ENCODE measurements at places on chromosomes 5 and 9.

GRCh38 chr9:83957248-83957513, 22.8 kb downstream of the HNRNPK start:
- no peak for DNase-seq

DNA sequence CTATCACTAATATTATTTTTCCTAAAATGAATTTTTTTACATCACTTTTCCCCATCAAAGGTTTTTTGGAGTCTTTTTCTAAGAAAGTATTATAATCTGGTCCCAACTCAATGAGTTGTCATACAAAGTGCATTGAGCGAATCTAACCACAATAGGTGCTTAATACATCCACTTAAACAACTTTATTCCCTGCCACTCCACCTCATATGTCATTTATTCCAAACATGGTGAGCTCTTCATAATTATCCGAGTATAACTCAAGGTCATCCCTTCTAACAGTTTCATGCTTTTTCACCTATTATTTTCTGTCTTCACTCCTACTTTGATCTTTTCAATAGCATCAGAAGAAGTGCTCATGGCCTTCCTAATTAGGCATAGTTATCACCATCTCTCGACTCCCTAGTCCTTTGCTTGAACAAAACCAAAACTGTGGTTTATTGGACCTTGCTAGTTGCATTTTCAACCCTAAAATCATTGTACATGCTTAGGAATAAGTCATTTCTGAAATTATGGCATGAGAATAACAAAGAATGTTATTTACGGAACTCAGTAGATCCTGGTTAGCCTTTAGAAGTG, 754.7 kb upstream of the CTNND2 start:
- no peak for DNase-seq

DNA sequence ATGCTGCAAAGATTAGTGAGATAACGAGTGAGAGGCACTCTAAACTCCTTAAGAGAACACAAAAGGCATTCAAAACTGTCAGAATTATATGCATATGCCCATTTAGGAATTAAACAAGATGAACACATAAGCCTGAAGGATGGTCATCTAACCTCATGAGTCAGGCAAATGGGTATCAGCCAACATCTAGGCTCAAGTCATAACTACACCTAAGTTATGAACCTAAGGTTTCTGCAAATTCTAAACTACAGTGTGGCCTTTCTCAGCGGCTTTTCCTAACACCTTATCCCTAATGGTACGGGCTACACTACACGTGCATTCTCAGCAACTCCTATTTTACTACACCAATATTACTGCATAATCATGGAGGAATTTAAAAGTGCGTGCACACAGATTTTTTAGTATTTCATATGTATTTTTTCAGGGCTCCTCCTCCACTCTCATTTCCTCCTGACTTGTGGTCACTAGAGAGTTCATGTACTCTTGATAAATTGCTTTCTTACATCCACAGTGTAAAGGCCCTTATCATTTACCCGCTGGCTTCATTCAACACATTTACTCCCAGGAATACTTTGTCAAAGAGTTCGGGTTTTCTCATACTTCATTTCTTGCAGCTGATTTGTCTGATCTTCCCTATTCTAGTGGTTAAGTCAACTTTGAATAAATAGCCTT, 316.5 kb downstream of the BNC2 start:
- DNase-seq: no peak

DNA sequence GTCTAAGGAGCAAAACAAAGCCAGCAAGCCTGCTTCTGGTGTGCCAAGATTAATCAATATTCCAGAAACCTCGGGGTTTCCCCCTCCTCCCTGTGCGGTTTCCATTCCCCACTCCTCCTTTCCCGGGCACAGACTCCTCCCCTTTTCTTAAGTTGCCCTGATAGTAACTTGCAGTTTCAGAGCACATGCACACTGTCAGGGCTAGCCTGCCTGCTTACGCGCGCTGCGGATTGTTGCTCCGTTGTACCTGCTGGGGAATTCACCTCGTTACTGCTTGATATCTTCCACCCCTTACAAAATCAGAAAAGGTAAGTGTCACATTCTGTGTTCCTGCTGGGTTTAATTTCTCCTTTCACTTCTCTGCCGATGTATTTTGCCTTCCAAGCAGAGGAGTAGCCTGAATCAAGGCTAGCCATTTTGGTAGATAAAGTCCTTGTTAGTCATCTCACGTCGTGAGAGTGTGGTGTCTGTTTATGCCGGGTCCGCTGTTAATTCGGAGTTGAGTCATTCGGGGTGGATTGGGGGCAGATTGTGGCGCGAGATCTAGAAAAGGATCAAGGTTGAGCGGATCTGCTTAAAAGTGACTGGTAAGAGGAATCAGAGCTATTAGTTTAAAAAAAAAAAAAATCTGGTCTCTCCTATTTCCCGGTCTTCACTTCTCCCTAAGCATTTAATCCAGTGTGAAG, at the start of gene SLC1A3:
Gene SLC1A3 (plus strand): TSS at position 179 of the 686 bp plus-strand sequence. CDS start 1,818 bp downstream, outside the sequence.
- peak; percentile 48 for DNase-seq

DNA sequence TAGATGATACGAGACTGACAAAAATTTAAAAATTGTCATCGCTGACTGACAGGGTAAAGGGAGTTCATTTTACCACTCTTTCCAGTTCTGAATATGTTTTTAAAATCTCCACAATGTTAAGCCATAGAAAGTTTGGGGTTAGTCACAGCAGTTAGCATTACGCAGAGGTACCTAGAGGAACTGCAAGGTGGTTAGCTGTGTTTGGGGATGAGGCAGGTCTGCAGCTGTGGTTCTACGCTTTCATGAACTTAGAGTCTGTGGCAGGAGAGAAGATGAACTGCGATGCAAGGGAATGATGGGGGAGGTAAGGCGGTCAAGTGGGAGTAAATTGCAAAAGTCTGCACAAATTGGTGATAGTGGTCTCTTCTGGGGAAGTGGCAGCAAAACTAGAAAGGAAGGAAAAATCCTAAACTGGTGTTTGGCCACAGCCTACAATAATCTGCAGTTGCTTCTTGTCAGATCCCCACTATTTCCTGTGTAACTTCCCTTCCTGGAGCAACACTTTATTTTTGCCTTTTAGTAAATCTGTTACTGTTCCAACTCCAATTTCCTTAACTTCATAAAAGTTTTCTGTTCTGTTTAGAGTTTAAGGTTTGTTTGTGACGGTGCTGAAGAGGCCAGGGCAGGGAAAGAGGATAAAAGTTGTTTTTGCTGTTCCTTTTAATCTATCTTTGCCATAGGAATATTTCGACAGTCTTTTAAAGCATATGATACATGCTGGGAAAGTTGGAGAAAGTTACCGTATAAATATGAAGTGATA, 38.6 kb upstream of the SNX2 start:
- no peak for DNase-seq

DNA sequence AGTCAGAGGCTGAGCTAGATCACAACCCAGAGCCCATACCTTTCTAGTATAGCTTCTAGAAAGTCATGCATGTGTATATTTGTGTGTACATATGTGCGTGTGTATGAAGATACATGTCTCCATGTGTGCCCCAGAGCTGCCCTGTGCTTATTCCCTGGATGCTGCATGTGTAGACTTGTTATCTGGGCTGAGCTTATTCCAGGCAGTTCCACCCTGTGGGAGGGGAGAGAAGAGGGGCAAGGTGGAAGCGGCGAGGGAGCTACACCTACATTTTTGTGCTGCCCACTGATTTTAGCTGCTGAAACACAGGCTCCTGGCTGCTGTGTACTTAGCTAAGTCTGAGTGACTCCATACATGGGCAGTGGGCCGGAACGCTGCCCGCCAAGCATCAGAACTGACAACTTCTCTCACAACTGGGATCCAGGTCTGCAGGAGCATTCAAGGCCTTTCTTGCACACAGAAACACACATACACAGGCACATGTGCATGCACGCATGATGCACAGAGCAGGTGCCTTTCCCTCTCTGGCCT, 38.0 kb upstream of the XPA start:
- no peak for DNase-seq

DNA sequence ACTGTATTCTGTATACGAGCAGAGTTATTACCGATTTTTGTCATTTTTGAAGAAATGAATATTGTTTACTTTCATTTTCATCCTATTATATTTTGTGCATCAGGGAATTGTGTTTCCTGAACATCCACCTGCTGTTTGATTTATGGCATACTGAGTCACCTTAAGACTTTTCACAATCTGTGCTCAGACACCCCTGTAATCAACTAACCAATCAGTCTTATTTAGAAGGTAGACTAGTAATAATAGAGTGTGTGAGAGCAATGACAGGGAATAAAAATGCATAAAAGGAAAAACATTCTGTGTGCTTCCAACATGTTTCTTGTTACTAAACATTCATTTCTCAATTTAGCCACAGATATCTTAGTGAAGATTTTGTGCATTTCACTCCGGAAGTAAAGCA, 1413.6 kb upstream of the ACO1 start:
- no peak for DNase-seq

GRCh38 chr9:129548571-129549135, 72.2 kb downstream of the C9orf50 start:
- no peak for DNase-seq

- no peak for DNase-seq
Observed at GRCh38 chr9:110208031-110208430, at the start of gene C9orf152. Gene C9orf152 (minus strand): TSS chr9:110208159. CDS start chr9:110207579, 580 bp downstream.

DNA sequence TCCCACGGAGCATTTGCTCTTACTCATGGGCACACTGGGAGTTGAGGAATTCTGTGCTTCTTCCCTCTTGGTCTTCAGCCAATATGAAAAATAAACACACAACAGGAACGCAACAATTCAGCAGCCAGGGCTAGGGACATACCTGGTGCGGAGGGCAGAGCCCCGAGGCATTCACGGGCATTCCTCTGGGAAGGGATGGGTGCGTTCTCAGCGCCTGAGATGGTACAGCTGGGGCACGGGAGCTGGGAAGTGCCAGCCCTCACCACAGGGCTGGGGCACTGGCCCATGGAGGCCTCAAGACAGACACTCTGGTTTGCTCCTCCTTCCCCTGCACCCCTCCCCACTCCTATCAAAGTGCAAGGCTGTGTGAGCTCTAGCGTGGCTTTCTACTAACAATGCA, 2.1 kb downstream of the SLC6A3 start:
- no peak for DNase-seq

- no peak for DNase-seq
Observed at GRCh38 chr5:68822796-68823195, 271.0 kb upstream of the SLC30A5 start.

DNA sequence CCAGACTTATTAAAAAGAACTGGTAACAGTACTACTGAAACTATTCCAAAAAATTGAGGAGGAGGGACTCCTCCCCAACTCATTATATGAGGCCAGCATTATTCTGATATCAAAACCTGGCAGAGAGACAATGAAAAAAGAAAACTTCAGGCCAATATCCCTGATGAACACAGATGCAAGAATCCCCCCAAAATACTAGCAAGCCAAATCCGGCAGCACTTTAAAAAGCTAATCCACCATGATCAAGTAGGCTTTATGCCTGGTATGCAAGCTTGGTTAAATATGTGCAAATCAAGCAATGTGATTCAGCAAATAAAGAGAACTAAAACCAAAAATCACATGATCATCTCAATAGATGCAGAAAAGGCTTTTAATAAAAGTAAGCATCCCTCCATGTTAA, 2271.0 kb upstream of the C9orf72 start:
- DNase-seq: no peak

DNA sequence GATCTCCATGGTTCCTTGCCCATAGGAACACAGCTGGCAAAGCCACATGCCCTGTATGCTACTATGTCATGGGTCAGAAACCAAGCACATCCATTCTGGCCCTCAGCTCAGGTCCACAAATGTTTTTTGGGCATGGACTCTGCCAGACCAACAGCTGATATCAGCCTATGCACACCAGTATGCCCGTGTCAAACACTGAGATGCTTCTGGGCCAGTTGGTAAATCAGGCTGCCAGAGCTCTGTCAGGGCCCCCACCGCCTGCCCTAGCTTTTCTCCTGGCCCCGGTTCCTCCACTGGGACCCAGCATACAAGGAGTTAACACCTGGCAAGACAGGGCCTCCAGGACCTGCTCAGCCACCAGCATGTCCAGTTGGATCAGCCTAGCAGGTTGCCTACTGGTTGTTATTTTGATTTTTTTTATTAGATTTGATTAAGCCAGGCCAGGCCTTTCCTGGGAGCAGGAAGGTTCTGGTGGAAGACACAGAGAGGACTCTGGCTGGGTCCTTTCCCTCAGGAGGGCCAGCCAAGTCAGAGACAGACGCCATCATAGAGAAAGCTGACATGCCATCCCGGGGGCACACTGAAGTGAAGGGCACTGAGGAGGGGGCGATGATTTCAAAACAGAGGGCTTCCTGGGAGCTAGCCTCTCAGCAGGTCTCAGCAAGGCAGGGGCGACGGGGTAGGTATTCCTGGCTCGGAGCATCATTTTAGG, 65.8 kb downstream of the TSTD2 start:
- no peak for DNase-seq

GRCh38 chr5:76714751-76715485, 1.0 kb upstream of the F2R start:
- DNase-seq: no peak

DNA sequence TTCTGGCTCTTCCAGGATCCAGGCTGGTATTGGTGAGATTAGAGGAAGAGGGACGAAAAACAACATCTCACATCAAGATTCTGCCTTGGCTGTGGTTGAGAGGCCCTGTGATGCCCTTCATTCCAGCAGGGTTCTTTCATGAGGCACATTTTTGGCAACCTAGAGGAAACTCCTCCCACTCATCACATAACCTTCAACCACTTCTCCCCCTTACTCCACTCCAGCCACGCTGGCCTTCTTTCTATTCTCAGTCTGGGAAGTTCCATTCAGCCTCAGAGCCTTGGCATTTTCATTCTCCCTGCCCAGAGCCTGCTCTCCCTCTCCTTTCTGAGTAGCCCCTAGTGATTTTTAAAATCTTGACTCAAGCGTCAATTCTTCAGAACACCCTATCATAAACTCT, 337.5 kb downstream of the ZSWIM6 start:
- no peak for DNase-seq

DNA sequence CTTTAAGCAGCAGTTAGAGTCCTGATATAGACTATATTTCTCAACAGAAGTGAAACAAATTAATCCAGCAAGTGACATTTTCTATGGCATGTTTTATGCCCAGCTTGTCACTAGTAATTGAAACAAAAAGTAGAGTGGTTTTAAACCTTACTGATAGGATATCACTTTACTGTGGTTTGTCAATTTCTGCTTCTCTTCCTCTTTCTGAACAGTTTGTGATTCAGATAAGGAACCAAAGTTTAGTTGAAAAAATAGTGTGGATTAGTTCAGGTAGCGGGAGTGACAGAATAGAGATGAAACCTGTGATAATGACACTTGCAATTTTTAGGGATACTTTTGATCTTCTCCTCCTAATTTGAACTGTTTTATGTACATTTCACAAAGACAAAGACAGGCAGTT, 485.7 kb upstream of the EDIL3 start:
- no peak for DNase-seq

GRCh38 chr5:98157368-98157767, 616.1 kb upstream of the RGMB start:
- no peak for DNase-seq
